ENCODE measurements at places on chromosomes 7 and 10.
A peak's percentile ranks its signal among the peaks of the same experiment; 100 is the strongest.

- no peak for DNase-seq
These were observed 154.4 kb downstream of the DGKI start for GRCh38 chr7:137692399-137692798.

GRCh38 chr10:11176746-11177145 lies 159.1 kb downstream of the CELF2 start:
- no peak for DNase-seq

GRCh38 chr7:50557099-50557498 lies 8.1 kb downstream of the DDC start:
- DNase-seq: no peak

DNA sequence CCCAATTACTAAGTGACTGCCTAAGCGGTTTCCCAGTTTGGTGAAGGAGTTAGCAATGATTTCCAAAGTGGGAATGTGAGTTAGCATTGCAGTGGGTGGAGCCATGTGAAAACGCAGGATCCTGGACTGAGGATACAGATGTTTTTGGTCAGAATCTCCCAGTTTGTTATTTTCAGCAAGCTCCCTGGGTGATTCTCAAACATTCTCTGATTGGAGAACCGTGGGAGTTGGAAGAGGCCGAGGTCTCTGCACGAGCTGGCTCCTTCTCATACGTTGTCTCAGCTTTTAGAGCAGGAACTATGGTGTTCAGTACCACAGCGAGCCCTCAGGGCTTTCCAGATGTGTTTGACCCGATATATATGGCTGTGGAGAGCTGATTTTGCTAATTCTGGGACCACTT lies 396.5 kb upstream of the NPVF start:
- peak; percentile 1 for DNase-seq

DNA sequence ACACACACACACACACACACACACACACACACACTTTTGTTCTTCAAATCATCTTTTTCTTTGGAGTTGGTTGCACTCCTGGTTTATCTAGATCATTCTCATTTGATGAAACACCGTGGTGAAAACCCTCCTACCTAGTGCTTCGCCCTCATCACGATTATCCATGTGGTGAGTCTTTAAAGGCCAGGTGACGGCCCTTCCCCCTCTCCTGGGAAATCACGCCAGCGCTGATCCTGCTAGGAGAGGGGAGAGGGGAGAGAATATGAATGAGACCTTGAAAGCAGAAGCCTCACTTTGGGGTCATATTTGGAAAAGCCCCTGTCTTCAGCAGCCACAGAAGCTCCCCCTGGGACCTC lies 103.9 kb upstream of the LRRC4 start:
- DNase-seq: no peak

GRCh38 chr10:77911535-77912123 lies 14.9 kb downstream of the DLG5 start:
- no peak for DNase-seq

- no peak for DNase-seq
These were observed 507.0 kb downstream of the PLXNA4 start for GRCh38 chr7:132069306-132069705.

- peak; percentile 72 for DNase-seq
These were observed 34.4 kb upstream of the AGR3 start for GRCh38 chr7:16916105-16916639.

- no peak for DNase-seq
These were observed 17.5 kb downstream of the TRIM24 start for GRCh38 chr7:138477581-138477980.

DNA sequence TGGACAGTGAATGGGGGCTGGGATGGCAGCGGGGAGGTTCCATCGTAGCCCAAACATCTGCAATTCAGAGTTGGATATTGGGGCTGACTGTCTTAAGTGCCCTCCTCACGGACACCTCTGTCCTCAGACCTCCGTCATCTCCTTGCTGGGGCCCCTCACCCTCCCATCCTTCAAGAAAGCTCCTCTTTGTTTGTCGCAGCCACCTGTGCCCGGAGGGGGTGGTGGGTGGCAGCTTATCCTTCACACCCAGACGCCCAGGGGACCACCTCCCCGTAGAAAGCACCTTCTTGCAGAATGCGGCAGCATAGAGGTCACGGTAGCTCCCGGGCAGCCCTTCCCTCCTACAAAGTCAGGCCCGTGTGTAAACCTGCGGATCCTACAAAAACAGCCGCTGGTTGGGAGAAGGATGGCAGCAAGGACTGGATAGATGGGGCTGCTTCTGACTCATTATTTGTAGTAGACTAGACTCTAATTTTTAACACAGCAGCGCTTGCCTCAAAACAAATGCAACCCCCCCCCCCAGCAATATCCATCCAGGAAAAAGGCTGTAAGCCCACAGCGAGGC lies 1.3 kb upstream of the PTPRN2 start:
- DNase-seq: no peak

DNA sequence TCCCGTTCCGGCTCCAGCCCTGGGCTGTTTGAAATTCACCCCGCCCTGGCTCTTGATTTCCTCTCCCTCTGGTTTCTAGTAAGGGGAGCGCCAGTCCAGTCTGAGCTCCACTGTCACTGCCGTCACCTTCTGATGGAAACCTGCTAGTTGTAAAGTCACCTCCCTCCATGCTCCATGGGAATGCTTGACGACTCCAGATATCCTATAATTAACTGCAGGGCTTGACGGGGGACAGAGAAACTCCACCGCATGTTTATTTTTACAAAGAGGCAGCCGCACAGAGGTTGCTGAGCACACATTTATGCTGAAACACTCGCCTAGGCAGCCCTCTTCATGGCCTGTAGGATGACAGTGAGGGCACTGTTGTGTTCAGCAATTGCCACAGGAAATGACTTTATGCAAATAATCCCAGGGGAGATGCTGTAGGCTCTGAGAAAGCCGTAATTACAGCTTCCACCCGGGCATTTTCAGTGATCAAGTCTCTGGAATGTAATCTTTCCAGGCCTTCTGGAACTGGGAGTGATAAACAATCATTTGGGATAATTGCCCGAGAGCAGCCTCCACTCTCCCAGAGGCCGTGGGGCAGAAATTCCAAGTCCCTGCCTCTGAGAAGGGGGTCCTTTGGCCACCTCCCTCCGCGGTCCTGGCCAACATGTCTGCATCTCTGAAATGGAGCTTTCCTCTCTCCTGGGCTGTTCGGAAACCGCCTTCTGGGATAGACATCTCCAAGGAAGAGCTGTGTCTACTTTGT lies 300.5 kb downstream of the KLF6 start:
- peak; percentile 54 for DNase-seq

DNA sequence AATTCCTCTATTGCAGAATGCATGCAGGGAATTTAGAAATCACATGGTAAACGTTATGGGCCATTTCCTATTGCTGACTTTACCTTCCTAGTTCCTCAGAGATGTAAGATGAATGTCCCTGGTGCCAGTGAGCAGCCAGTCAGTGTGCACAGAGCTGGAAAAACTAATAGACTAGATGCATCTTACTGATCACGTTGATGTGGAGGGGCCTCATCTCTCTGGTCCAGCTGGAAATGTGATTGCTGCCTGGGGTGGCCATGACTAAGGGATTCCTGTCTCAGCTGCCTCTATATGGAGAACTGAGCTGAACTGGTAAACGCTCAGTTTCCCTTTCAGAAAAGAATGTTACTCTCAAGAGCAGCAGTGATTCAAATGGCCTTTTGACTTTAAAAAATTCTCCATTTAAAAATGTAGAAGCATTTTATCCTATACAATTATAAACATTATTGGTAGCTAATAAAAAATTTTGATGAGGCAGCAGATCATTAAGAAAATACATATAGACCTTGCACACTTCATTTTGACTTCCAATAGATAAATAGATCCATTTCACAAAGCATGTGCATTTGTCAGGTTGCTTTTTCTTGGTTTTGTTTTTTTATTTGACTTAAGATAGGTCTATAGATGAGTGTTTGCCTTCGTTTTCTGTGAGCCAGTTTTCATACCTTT lies 80.5 kb upstream of the INSYN2A start:
- no peak for DNase-seq
